ENCODE measurements at places on chromosomes 4 and X.
A peak's percentile ranks its signal among the peaks of the same experiment; 100 is the strongest.

- peaks cover 26% of the 10 kb centered on the region for H3K27me3 ChIP-seq
- no peak overlapping the region for H3K4me3 ChIP-seq
- DNase-seq, result no peak
Observed at GRCh38 chr4:6464842-6465588, 7.4 kb downstream of the PPP2R2C start.

DNA sequence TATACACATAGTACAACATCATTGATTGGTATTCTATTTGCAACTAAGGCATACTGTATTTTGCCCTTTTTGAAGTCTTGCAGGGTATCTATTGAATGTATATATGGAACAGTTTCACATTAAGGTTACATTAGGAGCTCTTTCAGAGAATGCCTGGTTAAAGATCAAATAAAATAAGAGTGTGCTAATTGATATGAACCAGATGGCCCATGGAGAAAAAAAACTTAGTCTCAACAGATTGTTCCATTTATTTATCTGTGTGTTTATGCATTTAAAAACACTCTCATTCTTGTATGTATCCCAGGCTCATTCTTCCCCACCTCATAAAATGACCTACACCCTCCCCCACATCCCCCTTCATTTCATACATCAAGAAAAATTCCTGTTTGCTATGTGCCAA, 35.2 kb upstream of the GRIA2 start:
- H3K4me1 ChIP-seq, result no peaks in the 10 kb centered on the region
- H3K27me3 ChIP-seq, result no peaks in the 10 kb centered on the region
- no peak overlapping the region for H3K4me3 ChIP-seq
- DNase-seq, result no peak

DNA sequence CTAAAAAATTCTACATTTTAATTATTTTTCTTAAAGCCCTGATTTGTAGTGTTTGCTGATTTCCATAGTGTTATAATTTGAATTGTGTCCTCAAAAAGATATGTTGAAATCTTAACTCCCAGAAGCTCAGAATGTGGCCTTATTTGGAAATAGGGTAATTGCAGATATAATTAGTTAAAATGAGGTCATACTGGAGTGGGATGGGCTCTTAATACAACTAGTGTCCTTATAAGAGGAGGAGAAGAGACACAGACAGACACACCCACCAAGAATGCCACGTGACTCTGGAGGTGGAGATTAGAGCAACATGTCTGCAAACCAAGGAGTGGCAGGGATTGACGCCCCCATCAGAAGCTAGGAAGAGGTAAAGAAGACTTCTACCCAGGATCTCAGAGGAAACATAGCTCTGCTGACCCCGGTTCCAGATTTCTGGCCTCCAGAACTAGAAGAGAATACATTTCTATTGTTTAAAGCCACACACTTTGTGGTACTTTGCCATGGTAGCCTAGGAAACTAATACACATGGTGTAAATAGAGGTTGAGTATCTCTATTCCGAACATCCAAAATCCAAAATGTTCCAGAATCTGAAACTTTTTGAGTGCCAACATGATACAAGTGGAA, 70.5 kb upstream of the IRF2 start:
- no peaks in the 10 kb centered on the region for H3K36me3 ChIP-seq
- no peak overlapping the region for H3K4me3 ChIP-seq
- H3K27ac ChIP-seq, result no peak overlapping the region
- H3K4me1 ChIP-seq, result peaks cover 4% of the 10 kb centered on the region
- DNase-seq, result no peak

- H3K27me3 ChIP-seq, result peaks cover 7% of the 10 kb centered on the region
- no peaks in the 10 kb centered on the region for H3K4me1 ChIP-seq
- DNase-seq, result no peak
- H3K27ac ChIP-seq, result no peak overlapping the region
Observed at GRCh38 chrX:107840971-107841370, 15.3 kb downstream of the MID2 start.

GRCh38 chr4:127505203-127505602, 127.6 kb upstream of the INTU start:
- no peaks in the 10 kb centered on the region for H3K36me3 ChIP-seq
- peak; percentile 84 for DNase-seq
- peaks cover 9% of the 10 kb centered on the region for H3K4me1 ChIP-seq
- H3K27me3 ChIP-seq, result no peaks in the 10 kb centered on the region
- H3K27ac ChIP-seq, result no peak overlapping the region

DNA sequence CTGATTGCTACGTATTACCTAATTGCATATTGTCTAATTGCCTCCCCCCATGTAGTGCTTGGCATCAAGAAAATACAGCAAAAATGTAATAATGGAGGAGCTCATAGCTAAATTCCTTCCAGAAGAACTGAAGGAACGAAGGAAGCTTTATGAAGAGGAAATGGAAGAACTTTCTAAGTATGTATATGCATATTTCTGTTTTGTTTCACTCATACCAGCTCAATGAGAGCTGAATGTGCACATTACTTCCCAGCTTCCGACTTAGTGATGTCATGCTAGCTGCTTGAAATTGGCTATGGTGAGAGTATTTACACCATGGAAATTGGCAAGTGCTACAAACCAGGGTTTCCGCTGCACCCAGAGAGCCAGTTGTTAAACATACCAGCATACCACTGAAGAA, 34.7 kb downstream of the LONRF3 start:
- no peak overlapping the region for H3K4me3 ChIP-seq
- DNase-seq, result no peak
- no peaks in the 10 kb centered on the region for H3K4me1 ChIP-seq
